ENCODE measurements at places on chromosomes 16 and 17.

GRCh38 chr16:56354746-56355145, 70.6 kb downstream of the AMFR start:
- no peak for DNase-seq

GRCh38 chr17:57357392-57357784, 101.1 kb downstream of the MSI2 start:
- no peak for DNase-seq

- peak; percentile 37 for DNase-seq
Measured at GRCh38 chr17:77999413-78000173, 41.1 kb downstream of the TNRC6C start.

DNA sequence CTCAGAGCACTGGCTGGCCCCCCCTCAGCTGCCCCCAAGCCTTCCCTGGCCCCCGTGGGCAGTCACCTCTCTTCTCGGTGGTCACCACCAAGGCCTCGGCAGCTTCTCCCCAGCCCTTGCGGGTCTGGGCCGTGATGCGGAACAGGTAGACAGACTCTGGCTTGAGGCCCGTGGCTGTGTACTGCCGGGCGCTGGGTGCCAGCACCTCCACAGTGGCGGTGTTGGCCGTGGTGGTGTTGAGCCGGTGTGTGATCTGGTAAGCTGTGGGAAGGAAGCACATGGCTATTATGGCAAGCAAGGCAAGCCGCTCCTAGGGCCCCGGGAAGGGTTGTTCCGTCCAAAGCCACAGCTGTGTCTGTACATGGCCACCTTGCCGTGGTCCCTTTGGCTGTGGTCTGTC, 78.4 kb upstream of the CDC42EP4 start:
- DNase-seq = no peak

DNA sequence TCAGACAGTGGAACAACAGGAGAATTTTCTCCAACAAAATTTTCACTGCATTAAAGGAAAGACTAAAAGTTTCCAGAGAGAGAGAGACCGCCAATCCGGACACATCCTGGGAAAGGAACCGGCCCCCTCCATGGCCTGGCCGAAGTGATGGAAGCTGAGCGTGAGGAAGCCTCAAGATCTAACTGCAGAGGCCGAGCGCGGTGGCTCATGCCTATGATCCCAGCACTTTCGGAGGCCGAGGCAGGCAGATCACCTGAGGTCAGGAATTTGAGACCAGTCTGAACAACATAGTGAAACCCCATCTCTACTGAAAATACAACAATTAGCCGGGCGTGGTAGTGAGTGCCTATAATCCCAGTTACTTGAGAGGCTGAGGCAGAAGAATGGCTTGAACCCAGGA, 3.9 kb downstream of the CTRB2 start:
- no peak for DNase-seq

GRCh38 chr17:35467824-35468223, 19.3 kb upstream of the SLFN13 start:
- DNase-seq = no peak

GRCh38 chr16:54652201-54652770, 278.4 kb upstream of the IRX5 start:
- no peak for DNase-seq

- no peak for DNase-seq
Measured at GRCh38 chr16:51747329-51747728, 596.3 kb upstream of the SALL1 start.

DNA sequence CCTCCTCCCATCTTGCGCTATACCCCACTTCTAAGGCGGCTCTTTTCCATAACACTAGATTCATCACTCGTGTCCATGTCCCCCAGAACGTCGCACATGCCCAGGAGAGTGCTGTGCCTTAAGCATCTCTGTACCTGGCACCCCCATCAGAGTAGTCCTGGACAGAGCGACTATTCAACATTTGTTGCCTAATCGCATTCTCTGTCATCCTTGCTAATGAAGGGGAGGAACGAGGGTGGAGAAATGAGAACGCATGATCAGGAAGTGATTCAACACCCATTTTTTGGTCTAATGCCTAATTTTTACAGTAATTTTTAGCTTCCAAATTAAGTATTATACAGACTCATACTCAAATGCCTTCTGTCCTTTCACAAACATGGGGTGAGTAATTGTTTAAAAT, 53.2 kb downstream of the SLC39A11 start:
- peak; percentile 27 for DNase-seq

GRCh38 chr16:28562199-28562598, 8.5 kb downstream of the SGF29 start:
- no peak for DNase-seq

DNA sequence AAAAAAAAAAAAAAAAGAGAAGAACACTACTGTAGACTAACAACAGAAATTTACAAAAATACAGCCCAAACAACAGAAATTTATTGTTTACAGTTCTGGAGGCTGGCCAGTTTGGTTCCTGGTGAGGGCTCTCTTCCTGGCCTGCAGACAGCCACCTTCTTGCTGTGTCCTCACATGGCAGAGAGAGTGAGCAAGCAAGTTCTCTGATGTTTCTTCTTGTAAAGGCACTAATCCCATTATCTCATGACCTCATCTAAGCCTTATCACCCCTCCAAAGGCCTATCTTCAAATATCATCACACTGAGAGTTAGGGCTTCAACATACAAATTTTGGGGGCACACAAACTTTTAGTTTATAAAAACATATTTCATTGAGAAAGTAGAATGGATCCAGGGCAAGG, 7.3 kb downstream of the ARSG start:
- DNase-seq = no peak

DNA sequence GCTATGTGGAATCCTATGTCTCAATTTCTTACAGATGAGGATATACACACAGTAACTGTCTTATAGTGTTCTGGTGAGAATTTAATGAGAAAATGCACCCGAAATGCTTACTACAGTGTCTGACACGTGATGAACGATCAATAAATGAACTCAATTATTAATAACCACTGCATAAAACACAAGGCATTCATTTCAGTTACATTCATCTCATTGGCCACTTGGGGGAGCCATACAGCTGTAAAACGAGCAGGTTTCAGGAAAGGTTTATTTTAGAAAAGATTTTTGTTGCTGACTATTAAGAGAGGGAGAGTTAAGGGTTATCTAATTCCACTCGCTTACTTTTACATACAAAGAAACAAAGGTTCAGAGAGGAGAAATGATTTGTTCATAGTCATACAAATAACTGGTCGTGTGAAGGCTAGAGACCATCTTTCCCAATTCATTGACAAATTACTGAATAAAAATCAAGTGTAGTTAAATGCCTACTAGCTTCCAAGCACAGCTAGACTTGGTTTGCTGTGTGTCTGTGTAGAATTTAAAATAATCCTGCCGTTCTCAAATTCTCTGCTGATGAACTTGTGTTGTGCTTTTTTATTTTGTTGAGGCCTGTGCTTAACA, 160.1 kb downstream of the MAP2K4 start:
- DNase-seq = peak; percentile 48

GRCh38 chr16:69486724-69487123, 62.3 kb downstream of the CYB5B start:
- DNase-seq = no peak

- no peak for DNase-seq
Measured at GRCh38 chr16:24091125-24091524, 165.0 kb upstream of the CACNG3 start.

GRCh38 chr16:67209565-67209964, 10.6 kb downstream of the ELMO3 start:
- no peak for DNase-seq

DNA sequence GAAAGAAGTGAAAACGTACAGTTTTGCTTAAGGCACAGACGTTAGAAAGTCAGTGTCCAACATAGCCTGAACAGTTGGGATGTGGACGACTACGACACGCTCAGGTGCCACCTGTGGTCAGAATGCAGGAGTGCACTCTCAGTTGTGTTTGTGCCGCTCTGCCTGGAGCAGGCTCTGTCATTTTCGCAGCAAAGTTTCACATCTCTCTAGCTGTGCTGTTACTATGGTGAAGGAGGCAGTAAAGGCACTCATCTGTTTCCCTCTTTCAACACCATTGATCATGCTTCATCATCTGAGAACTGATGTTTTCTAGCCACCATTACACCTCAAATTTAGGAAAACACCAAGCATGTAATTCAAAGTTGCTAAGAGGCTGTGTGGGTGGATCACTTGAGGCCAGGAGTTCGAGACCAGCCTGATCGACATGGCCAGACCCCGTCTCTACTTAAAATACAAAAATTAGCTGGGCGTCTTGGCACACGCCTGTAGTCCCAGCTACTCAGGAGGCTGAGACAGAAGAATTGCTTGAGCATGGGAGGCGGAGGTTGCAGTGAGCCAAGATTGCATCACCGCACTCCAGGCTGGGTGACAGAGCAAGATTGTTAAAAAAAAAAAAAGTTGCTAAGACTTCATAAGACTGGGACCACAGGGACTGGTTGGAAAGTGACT, 44.9 kb upstream of the DNAJA2 start:
- DNase-seq = no peak

- DNase-seq = peak; percentile 58
Measured at GRCh38 chr16:17416461-17417311, 54.1 kb downstream of the XYLT1 start.

DNA sequence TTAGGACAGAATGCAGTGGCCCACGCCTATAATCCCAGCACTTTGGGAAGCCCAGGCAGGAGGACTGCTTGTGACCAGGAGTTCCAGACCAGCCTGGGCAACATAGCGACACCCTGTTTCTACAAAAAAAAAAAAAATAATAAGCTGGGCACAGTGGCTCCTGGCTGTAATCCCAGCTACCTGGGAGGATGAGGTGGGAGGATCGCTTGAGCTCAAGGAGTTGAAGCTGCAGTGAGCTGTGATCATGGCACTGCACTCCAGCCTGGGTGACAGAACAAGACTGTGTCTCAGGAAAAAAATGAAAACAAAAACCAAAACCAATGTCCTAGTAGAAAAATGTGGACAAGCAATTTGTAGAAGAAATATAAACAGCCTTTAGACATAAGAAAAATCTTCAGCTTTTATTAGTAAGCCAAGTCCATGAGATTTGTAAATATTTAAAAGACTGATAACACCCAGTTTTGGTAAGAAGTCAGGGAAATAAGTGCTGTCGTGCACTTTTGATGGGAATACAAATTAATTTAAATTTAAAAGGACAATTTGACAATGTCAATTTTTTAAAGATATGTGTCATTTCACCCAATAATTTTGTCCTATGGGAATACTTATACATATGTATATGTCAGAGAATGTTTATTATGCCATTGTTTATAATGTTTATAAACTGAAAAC, 11.1 kb downstream of the SCPEP1 start:
- no peak for DNase-seq

GRCh38 chr17:30210901-30211300, 24.6 kb downstream of the SLC6A4 start:
- no peak for DNase-seq

- DNase-seq = peak; percentile 60
Measured at GRCh38 chr16:56812884-56813283, 52.1 kb upstream of the SLC12A3 start.

DNA sequence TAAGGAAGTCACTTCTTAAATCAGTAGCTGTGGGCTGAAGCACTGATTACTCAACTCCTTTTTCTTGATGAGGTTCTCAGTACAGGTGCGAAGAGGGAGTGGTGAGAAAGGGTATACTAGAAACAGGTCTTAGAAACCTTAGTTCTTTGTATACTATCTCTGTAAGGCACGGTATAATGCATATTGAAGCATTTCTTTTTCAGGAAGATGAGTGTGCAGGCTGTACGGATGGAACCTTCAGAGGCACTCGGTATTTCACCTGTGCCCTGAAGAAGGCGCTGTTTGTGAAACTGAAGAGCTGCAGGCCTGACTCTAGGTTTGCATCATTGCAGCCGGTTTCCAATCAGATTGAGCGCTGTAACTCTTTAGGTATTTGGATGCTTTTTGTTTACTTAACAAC, 39.2 kb downstream of the CYLD start:
- DNase-seq = no peak

GRCh38 chr17:80132906-80133625, 13.9 kb downstream of the EIF4A3 start:
- no peak for DNase-seq

GRCh38 chr16:20002936-20003335, 70.8 kb downstream of the GPR139 start:
- DNase-seq = no peak

GRCh38 chr16:83343935-83344366, 463.8 kb upstream of the HSBP1 start:
- peak; percentile 69 for DNase-seq

- DNase-seq = no peak
Measured at GRCh38 chr17:57210224-57210553, 46.1 kb upstream of the MSI2 start.

GRCh38 chr17:83057793-83058265, 21.6 kb upstream of the METRNL start:
- DNase-seq = no peak

GRCh38 chr16:58499615-58500351, at the start of gene NDRG4:
Gene NDRG4, plus strand, starts transcription at chr16:58500143. Its CDS starts 106 bp downstream, at chr16:58500249.
- peak; percentile 89 for DNase-seq

DNA sequence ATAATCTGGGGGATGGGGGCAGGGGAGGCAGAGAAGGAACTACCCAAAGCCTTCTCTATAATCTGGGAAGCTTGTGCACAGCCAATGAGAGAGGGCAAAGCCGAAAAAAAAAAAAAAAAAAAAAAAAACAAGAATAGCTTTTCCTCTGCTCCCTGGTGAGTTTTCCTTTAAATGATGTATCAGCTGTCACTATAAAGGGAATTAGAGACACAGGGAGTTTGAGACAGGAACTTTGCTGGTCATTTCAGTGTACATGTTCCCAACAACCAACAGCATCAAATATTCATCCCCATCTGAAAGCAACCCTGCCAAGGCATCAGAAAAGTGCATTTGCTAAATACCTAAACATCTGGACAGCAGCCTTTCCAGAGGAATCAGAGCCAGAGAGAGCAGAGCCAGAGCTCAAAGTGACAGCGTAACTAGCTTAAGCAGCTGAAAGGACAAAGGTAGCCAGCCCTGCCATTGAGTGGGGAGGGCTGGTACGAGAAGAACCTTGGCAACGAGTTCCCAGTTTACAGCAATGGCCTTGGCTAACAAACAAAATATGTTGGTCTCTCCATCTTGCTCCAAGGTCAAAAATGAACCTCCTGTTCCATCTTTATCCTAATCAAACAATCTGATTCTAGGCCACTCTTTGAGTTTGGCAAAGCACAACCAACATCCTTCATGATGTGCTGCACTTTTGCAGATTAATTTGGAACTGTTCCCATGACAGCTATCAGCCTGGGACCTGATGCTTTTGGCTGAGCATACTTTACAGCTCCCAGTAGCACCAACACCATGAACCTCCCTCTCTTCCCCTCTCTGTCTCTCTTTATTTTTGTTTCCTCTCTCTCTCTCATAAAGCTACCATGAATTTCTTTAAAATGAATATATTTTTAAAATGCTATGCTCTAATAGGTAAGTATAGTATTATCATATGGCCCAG, 143.7 kb upstream of the GNAO1 start:
- no peak for DNase-seq

DNA sequence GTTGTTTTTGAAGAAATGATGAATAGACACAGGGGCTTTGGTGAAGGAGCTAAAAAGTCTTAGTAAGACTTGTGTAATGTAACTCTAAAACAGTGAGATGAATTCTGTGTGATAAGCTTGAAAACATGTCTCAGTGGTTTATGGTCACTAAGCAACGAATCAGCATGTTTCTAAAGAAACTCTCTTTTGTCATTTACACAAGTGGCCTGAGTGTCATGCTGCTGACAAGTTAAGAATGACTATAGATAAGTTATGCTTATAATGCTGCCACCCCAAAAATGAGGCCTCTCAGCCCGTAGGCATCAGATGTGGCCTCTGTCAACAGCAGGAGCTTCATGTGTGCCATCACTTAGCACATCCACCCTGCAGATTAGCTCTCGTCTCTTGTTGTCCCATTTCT, 8.7 kb downstream of the COX10 start:
- peak; percentile 8 for DNase-seq
